ENCODE measurements at places on chromosomes 7 and 10.

GRCh38 chr10:51047857-51048256, 26.4 kb upstream of the PRKG1 start:
- no peak for DNase-seq

DNA sequence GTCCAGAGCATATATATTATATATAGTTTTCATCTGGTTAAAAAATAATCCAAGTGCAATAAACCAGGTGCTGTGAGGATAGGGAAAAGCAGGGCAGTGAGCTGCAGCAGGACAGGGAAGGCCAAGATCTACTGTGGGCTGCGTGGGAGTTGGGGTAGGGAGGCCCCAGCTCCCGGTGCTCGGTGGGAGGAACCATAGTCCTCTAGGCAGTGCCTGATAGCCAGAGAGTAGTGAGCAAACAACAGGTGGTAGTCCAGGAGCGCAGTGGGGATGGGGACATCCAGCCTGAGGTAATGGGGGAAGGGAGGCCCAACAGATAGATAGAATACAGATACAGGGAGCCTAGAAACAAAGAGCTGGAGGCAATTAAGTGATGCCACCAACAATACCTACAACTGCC, 4.1 kb upstream of the BMPR1A start:
- no peak for DNase-seq

DNA sequence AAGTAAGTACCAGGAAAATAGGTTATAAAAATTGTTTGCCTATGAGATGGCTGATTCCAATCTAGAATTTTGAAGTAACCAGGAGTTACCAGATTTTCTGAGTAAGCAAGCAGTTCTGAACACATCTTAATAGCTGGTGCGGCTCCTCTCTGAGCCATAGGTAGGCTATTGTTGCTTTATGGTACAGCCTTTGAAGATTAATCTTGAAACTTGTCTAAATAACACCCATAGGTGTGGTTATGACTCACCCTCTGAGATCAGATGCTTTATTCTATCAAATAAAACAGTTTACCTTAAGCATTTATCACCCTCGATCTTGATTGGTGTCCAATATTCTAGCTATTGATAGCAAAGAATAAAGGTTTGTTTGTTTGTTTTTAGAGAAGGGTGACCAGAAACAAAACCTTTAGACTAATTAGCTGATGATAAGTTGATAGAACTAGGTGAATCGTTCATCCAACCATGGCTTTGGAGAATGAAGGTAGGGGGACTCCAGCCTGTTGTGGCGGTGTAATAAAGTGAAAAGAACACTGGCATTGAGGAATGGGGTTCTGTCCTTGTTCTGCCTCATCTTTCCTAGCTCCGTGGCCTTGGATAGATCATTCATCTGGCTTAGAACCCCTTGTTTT, 72.2 kb downstream of the VTI1A start:
- DNase-seq, result no peak

- no peak for DNase-seq
Measured at GRCh38 chr7:2175514-2175913, 57.2 kb downstream of the MAD1L1 start.

- DNase-seq, result no peak
Measured at GRCh38 chr10:124174071-124174566, 80.7 kb upstream of the CHST15 start.

- DNase-seq, result no peak
Measured at GRCh38 chr7:92835261-92835850, 1.0 kb downstream of the CDK6 start.

DNA sequence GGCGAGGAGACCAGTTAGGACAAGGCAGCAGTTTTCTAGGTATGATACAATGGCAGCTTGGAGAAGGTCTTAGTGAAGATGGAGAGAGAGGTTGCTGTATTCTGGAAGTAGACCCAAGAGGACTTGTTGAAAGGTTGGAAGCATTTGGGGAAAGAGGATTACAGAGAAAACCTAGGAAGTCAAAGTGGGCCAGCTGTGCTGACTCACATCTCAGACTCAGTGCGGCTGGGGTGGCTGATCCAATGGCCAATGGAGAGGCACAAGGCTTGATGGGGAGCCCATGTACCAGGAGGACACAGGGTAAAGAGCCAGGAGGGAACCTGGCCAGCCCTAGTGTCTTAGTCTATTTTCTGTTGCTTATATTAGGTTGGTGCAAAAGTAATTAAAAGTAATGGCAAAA, 194.5 kb upstream of the GALNT17 start:
- no peak for DNase-seq

GRCh38 chr10:75043256-75044131, 68.0 kb upstream of the SAMD8 start:
- DNase-seq, result no peak

- no peak for DNase-seq
Measured at GRCh38 chr7:101154693-101155102, 422 bp downstream of the AP1S1 start.

DNA sequence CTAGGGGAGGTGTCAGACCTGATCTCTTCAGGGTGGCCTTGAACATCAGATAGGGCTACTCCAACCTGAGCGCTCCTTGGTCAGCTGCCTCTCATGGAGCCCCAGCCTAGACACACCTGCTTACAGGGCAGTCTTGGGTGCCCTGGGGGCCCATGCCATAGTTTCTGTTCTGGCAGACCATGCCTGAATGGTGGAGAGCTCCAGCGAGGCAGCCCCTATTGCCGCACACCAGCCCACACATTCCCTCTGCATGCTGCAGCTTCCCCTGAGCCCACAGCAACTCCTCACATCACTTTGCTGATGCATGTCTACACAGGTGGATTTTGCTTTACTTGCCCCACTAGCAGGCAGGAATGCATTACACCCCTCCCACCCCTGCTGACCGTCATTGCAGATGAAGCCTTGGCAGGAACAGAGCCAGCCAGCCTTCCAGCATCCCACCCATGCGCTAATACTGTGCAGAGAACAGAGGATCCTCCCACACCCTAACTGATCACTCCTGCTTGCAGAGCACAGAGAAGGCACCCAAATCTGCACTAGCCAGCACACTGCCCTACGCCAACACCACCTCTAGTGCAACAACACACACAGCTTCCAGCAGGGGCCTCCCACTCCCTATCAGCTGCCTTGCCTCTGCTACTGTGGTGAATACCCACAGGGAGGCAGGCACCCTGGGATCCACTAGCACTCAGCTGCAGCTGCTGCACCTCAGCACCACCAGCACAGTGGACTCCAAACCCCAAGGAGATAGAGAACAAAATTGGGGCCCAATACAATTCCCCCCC, 43.0 kb upstream of the GRM3 start:
- no peak for DNase-seq

DNA sequence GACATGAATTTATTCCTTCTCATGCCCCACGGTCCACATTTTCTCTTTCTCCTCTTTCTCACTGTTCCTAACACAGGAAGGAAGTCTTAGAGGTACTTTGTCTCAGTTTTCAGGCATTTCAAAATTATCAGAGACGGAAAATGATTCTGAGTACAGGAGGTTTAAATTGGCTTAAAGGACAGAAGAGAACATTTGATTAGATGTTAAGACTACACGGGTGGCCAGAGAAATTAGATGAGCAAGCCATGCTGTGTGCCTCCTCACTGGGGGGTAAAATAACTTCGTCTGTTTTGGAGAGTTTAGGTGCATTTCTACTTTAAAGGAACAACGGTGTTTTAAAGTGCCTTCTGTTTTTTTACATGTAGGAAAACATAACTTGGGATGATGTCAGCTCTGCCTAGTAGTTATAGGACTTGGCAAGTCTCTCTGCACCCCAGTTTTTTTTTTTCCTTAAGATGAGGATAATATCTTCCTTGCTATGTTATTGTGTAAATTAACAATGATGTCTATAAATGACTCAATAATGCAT, 66.9 kb downstream of the MCMBP start:
- DNase-seq, result no peak

DNA sequence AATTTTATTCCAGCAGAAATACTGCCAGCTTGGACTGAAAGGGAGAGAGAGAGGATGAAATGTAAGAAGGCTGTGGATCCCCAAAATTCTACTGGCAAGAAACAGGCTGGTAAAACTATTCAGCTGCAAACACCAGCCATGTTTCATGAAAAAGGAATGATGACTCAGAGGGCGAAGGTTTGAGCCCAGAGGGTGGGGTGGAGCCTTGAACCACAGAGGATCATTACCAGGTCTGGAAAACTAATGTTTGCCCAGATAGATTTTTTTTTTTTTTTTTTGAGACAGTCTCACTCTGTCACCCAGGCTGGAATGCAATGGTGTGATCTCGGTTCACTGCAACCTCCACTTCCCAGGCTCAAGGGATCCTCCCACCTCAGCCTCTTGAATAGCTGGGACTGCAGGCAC, 41.7 kb upstream of the NRF1 start:
- DNase-seq, result no peak

GRCh38 chr7:157495594-157495993, 158.8 kb downstream of the DNAJB6 start:
- no peak for DNase-seq

- DNase-seq, result no peak
Measured at GRCh38 chr10:114024876-114025610, 18.6 kb upstream of the ADRB1 start.

- no peak for DNase-seq
Measured at GRCh38 chr10:3192856-3193635, 20.5 kb upstream of the PITRM1 start.

DNA sequence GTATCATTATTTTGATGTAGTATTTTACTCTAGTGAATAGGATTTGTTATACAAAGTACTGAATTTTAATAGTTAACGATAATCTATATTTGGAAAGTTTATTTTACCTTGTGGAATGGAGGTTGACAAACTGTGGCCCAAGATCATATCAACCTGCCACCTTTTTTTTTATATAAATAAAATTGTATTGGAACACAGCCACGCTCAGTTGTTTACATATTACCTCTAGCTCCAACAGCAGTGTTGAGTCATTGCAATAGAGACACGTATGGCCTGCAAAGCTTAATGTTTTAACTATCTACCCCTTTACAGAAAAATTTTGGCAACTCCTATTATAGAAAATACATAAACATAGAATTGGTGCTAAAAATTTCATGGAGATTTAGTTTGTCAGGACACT, 239.3 kb downstream of the THSD7A start:
- no peak for DNase-seq

DNA sequence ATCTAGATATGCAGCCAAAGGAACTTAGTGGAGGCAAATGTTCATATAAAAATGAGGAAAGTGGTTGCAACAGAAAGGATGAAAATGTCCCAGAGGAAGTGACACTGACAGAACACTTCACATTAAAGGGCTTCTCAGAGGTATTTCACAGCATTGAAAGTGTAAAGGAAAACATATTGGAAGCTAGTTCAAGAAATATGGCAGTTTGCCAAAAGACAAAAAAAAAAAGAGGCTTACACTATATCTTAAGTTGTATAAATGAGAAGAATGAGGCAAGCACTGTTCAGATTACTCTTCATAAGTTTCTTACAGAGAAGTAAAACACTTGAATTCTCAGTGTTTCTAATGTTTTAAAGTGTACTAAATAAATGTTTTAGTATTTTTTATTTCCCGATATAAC, 20.1 kb downstream of the RUNDC3B start:
- DNase-seq, result no peak
